Trophoblast cell (in vitro differentiated cells and primary cell): ENCODE measurements at places on chromosomes 4 and X.

DNA sequence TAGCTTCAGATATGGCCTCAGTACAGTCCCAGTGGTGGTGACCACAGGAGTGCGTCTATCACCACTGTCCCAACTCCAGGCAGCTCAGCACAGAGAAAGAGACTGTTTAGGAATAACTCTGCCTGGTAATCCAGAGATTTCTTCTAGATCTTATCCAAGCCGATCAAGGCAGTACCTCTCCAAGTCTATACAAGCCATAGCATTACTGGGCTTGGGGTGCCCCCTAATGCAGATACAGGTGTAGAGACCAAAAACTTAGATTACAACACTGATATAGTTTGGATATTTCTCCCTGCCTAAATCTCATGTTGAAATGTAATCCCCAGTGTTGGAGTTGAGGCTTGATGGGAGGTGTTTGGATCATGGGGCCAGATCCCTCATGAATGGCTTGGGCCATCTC, 100.9 kb downstream of the PTCHD1 start:
- DNase-seq: no peak

DNA sequence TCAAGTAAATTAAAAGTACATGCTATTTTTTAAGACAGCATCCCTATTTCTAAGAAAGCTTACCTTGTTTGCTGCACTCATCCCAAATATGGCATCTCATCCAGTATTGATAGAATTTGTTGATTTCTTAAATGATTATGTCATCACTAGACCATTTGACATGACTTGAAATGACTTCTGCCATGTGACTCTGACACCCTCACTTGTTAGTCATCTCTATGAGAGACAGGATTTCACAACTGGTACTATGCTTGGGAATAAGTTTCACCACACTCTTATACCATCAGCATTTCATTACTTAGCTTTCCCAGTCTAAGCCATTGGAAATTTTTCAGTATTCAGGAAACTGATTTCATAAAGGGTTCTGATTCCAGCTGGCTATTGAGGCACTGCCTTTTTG, 55.3 kb downstream of the TMPRSS11F start:
- DNase-seq: peak; percentile 90

DNA sequence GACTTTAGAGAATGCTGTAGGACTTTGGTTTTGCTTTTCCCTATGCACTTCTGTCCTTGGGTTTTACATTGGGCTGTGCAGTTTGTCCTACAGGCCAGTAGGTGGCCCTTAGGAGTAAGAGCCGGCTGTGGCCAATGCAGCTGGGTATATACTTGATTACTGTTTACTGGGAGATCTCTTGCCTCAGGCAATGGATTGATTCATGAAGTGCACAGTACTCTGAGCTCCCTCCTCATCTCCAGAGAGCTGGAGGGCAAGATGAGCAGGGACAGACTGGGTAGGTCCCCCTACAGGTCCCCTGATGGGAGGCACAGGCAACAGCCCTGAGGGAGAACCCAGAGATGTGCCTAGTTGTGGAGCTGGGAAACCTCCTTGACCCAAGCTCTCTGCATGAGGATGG, 103.8 kb upstream of the QRFPR start:
- peak; percentile 67 for DNase-seq

- DNase-seq: no peak
Measured at GRCh38 chr4:4289055-4289454, 899 bp downstream of the LYAR start.

- no peak for DNase-seq
Measured at GRCh38 chr4:174681723-174682300, 147.2 kb downstream of the GLRA3 start.

DNA sequence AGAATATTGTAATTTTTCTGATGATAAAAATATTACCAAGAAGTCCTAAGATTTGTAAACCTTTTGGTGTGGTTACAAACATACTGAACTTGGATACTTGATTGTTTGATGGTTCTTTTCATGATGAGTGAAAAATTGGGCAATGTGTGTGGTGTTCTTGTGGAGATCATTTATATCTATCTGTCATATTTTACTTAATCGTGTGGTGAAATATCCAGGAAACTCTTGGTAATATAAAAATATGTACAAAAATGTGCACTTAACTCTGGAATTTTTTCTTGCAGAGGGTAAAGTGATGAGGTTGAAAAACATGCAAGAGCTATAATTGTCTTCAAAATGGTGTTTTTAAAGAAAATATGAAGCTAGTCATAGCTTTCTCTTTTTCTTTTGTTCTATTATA, 2.8 kb downstream of the DCUN1D4 start:
- DNase-seq: no peak

- DNase-seq: peak; percentile 26
Measured at GRCh38 chrX:153780678-153781427, at the start of gene SRPK3. SRPK3 (plus strand) TSS chrX:153781041; CDS start chrX:153781087, 46 bp downstream.

GRCh38 chrX:45849261-45849862, 648.7 kb upstream of the DIPK2B start:
- no peak for DNase-seq

- no peak for DNase-seq
Measured at GRCh38 chrX:69424910-69425309, 79.2 kb upstream of the NALF2 start.

- DNase-seq: no peak
Measured at GRCh38 chr4:141513866-141514265, 122.5 kb upstream of the IL15 start.

GRCh38 chr4:791252-791897, 34.6 kb downstream of the CPLX1 start:
- no peak for DNase-seq

GRCh38 chr4:21577056-21577455, 371.5 kb downstream of the KCNIP4 start:
- DNase-seq: no peak

DNA sequence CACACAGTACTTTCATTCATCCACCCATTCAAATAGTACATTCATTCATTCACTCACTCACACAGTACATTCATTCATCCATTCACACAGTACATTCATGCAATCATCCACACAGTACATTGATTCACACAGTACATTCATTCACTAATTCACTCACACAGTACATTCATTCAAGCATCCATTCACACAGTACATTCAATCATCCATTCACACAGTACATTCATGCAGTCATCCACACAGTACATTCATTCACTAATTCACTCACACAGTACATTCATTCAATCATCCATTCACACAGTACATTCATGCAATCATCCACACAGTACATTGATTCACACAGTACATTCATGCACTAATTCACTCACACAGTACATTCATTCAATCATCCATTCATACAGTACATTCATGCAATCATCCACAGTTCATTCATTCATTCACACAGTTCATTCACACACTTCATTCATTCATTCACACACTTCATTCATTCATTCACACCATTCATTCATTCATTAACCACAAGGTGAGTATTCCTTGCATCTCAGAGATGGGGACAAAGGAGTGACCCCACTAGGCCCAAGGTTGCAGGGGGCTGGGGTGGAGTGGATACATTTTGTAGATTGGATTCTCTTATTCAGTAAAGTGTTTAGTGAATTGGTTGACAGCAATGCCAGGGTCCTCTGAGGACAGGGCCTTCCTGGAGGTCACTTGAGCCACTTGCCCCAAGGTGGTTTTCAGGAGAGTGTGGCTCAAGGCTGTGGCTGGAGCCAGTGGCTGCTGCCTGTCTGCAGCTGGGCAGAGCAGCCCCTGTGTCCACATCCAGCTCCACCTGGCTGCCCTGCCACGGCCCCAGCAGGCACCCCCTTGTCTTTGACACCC, 4.3 kb upstream of the SPON2 start:
- DNase-seq: no peak

DNA sequence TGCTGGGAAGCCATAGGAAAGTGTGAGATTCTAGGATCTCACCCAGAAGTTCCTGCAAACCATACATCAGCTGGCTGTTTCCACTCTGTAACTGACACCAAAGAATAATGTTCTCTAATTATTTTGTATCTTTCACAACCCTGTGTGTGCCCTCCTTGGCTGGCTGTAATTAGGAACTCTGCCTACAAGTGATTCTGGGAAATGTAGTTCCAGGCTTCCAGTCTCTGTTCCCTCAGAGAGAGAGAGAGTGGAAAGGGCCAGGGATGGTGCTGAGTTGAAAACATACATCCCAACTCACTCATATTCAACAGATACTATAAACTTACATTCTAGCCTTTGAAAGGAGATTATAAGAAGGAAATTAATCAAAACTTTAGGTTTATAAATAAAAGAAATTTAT, 57.5 kb upstream of the C1QTNF7 start:
- DNase-seq: no peak

DNA sequence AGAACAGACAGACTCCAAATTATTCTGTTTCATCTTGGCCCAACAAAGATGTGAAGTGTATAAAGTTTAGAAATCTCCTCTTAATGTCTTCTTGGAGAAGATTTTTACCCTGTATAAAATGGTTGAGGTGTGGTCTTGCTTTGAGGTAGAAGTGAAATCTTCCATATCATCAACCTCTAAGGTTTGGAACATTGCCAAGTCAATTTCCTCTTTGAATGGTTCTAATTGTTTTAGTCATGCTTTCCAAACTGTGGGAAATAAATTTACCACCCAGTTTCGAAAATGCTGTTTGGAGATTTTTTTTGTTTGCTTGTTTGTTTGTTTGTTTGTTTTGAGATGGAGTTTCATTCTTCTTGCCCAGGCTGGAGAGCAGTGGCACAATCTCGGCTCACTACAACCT, 174.1 kb upstream of the ADAMTS3 start:
- no peak for DNase-seq

GRCh38 chrX:13897566-13897965, 80.7 kb upstream of the GPM6B start:
- DNase-seq: no peak

GRCh38 chr4:28868841-28869240, 1851.3 kb upstream of the PCDH7 start:
- no peak for DNase-seq

GRCh38 chrX:108584617-108585211, 145.1 kb downstream of the COL4A5 start:
- DNase-seq: peak; percentile 58

- no peak for DNase-seq
Measured at GRCh38 chrX:48681539-48682183, 1.9 kb upstream of the WAS start.

DNA sequence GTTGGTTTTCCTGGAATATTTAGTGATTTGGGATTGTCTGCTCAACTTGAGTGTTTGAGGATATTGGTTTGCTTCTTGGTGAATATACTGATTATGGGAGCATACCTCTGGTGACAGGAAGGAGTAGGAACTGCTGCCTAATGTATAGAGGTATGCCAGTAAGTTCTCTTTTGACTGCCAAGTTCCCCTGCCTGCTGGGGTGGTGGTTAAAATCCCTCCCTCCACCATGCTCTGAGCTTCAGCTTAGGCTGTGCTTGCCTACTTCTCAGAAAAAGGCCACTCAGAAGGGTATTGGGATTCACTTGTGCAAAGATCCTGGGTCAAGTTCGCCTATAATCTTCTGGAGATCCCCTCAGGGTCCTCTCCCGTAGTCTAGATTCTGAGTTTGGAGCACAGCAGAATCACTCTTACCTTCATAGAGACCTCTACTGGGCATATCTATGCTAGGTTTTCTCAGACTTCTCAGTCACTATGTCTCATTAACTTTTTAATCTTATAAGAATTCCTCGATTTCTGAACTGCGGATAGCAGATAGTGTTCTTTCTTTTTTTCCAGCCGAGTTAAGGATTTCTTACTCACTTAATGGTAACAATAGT, 44.7 kb upstream of the DCK start:
- DNase-seq: no peak

DNA sequence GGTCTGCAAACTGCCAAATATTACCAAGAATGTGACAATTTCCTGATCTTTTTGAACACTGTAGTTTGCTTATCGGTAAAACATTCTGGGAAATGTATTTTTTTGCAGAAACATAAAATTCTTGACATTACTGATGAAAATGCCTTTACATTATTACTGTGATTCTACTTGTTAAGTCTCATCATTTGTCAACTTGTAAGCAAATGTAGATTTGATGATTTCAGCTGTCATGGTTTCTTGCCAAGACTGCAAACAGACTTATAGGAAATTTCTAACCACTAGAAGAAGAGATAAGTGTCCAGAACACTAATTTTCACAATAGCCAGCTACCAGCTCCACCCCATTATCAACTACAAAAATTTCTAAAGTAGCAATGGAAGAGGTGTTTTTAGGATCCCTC, 560.4 kb downstream of the STPG2 start:
- DNase-seq: no peak

DNA sequence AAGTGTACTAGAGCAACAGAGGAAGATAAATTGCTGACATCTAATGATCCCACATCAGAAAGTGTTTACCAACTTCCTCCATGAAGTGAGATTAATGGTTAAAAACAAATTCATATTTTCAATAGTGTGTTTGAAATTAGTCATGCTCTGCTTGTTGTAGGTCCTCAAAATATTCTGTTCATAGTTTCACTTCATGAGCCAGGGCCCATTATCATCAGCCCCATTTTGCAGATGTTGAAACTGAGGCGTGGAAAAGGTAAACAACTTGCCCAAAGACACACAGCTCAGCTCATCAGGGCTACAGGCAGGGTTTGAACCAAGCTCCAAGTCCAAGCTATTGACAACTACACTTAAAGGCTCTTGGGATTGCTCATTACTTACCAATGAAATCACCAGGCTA, 103.5 kb upstream of the PPARGC1A start:
- no peak for DNase-seq

DNA sequence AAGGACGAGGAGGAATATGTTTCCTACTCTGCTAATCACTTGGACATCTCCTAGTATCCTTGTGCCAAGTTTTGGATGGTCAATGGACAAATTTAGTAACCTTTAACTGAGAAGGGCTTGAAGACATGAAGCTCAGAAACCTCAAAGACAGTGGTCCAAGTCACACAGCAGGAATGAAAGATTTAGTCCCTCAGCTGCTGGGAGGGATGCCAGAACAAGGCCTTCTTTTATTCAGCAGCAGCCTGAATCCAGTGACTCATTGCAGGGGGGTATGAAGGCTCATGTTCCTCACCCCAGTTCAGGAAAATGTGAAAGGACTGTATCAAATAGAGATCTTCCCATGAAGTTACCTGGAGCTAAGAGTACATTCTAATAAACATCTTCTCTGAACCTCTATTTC, 214.9 kb upstream of the UGT8 start:
- DNase-seq: no peak

DNA sequence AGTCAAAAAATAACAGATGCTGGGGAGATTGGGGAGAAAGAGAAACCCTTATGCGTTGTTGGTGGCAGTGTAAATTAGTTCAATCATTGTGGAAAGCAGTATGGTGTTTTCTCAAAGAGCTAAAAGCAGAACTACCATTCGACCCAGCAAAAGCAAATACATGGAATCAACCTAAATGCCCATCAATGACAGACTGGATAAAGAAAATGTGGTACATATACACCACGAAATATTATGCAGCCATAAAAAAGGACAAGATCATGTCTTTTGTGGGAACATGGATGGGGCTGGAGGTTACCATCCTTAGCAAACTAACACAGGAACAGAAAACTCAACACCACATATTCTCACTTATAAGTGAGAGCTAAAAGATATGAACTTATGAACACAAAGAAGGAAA, 188.9 kb downstream of the CAMK2D start:
- DNase-seq: no peak

DNA sequence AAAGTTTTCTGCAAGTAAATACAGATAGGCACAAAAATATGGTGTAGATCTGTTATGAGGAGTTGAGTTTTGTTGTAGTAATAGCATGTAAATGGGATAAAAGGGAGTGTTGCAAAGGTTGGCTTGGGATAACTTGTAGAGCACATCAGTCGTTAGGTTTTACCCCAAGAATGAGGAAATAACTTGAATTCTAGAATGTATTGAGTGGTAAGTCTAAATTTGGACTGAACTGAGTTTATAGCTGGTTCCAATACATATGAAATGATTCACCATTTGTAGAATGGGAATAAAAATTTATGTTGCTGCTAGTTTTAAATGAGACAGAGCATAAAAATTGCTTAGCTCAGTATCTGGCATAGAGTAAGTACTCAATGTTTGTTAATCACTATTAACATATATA, 719.2 kb downstream of the FSTL5 start:
- no peak for DNase-seq
